ENCODE measurements at places on chromosomes 7 and 10.

- no peak for DNase-seq
Observed at GRCh38 chr10:89367529-89367928, 10.3 kb upstream of the IFIT1B start.

DNA sequence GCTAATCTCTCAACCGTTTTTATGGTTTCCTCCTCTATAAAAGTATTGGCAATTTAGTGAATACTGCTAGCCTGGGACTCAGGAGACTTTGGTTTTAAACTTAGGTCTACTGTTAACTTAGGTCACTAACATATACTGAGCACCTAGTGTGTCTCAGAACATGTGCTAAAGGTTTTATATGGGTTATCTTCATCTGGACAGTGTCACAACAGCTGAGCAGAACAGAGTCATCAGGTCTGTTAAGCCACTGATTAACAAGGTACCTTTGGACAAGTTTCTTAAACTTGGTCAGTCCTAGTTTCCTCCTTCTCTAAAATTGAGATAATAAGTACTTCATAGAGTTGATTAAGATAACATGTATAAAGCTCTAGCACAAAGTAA, 30.6 kb downstream of the NET1 start:
- DNase-seq, result no peak

GRCh38 chr10:130021383-130021950, 57.4 kb upstream of the EBF3 start:
- DNase-seq, result peak; percentile 76

GRCh38 chr10:101513733-101514132, 74.3 kb downstream of the POLL start:
- no peak for DNase-seq

DNA sequence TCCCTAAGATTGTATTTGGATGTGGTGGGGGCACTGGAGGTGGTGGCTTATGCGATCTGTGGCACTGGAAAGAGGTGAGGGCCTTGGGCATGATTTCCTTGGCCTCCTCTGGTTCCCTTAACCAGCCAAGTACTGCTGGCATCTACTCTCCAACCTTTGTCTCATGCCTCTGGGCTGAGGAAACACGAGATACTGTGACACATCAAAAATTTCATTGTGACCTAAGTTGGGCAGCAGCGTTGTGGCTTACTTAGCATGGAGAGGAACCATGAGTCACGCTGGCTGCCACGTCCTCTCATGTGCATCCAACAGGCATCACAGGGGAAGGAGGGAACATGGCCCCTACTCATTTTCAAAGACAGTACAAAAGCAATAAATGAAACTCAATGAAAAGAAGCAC, 29.7 kb upstream of the GSDME start:
- peak; percentile 92 for DNase-seq

GRCh38 chr10:49010295-49010694, 70.7 kb upstream of the LRRC18 start:
- DNase-seq, result no peak

DNA sequence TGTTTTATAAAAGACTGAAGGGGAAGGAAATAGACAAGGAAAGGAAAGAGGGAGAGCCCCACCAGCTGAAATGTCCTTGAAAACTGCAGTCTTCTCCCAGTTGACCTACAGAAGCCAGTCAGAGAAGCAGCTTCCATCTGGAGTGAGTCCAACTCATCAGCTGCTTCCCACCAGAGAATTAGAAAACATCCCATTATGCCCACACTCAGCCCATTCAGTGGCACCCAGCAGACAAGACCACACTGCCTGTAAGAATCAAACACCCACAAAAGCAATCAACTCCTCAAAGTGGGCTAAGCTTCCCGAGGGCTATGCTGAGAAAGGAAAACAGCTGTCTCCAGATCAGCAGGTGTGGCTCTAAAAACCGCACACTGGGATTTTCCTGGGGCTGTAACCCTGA, 29.6 kb upstream of the TMEM213 start:
- DNase-seq, result no peak
